Mesothelial cell of epicardium (in vitro differentiated cells): ENCODE measurements at places on chromosomes 16 and 17.

- peak overlapping the region; percentile 83 for H3K27ac ChIP-seq
- H3K4me1 ChIP-seq, result peaks cover 18% of the 10 kb centered on the region
- no peak for DNase-seq
- no peak overlapping the region for H3K4me3 ChIP-seq
- H3K36me3 ChIP-seq, result no peaks in the 10 kb centered on the region
Measured at GRCh38 chr16:81823734-81824133, 44.6 kb downstream of the PLCG2 start.

- peaks cover 6% of the 10 kb centered on the region for H3K4me1 ChIP-seq
- H3K4me3 ChIP-seq, result no peak overlapping the region
- H3K27ac ChIP-seq, result no peak overlapping the region
- DNase-seq, result no peak
- H3K27me3 ChIP-seq, result peaks cover 16% of the 10 kb centered on the region
- no peaks in the 10 kb centered on the region for H3K36me3 ChIP-seq
Measured at GRCh38 chr17:40827746-40828453, 5.5 kb upstream of the KRT10 start.

DNA sequence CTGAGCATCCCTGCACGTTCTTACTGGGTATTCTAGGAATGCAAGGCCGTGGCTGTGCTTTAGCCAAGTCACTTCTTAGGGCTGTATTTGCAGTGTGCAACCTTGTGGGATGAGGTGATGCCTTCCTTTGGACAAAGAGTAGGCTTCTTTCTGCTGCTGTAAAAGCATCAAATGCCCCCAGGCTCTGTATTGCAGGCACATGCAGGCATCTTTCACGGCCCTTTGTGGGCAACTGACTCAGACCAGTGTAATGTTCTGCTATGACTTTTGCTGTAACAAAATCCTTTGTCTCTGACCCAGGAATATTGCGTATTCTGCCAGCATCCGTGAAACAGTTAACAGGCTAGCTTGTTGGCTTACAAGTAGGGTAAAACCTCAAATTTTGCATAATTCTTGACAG, 30.9 kb upstream of the GCSH start:
- no peak overlapping the region for H3K27ac ChIP-seq
- H3K27me3 ChIP-seq, result peaks cover 4% of the 10 kb centered on the region
- no peak for DNase-seq
- H3K4me3 ChIP-seq, result no peak overlapping the region
- H3K4me1 ChIP-seq, result no peaks in the 10 kb centered on the region
- H3K36me3 ChIP-seq, result no peaks in the 10 kb centered on the region

DNA sequence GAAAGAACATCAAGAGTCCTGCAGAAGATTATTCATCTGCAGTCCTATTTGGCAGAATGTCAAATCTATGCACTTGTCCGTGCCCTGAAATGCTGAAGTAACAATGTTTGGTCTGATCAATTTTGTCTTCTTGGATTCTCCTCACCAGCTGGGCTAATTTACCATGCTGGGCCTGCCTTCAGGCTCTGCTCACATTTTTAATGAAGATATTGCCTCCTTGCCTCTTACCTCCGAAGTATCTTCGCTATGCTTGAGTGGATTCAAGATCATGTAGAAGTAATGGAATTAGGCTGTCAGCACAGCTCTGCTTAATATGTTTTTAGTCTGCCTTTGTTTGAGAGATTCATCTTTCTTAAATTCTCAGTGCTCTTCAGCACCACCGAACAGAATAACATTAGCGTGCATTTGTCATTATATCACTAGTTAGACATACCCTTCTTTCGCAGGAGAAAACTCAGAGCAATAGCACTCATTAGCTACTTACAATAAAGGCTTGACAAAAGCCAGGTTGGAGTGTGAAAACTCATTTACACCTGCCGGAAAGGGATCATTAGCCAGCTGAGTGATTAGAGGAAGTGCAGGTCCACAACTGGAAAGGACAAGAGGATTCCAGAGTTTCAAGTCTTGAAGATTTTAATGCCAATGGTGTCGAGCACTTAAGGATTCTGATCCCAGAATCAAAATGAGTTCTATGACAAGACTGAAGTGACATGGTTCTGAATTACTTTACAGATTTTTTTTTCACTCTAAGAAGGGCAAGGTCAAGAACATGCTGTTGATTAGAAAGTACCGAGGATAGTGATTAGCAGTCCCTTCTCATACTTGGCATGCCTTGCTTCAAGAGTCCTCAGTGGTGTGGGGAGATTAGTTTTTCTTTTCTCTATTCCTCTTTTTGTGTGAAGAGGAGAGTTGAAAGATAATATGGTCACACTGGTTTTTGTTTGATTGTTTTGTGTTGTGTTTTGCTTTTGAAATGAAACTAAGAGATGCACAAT, 405.6 kb upstream of the TOM1L1 start:
- no peak for DNase-seq
- no peak overlapping the region for H3K27ac ChIP-seq

- no peak overlapping the region for H3K4me3 ChIP-seq
- DNase-seq, result no peak
- no peaks in the 10 kb centered on the region for H3K27me3 ChIP-seq
- H3K4me1 ChIP-seq, result peaks cover 85% of the 10 kb centered on the region
- peak overlapping the region; percentile 94 for H3K27ac ChIP-seq
Measured at GRCh38 chr17:2087597-2088211, 32.8 kb downstream of the HIC1 start.

DNA sequence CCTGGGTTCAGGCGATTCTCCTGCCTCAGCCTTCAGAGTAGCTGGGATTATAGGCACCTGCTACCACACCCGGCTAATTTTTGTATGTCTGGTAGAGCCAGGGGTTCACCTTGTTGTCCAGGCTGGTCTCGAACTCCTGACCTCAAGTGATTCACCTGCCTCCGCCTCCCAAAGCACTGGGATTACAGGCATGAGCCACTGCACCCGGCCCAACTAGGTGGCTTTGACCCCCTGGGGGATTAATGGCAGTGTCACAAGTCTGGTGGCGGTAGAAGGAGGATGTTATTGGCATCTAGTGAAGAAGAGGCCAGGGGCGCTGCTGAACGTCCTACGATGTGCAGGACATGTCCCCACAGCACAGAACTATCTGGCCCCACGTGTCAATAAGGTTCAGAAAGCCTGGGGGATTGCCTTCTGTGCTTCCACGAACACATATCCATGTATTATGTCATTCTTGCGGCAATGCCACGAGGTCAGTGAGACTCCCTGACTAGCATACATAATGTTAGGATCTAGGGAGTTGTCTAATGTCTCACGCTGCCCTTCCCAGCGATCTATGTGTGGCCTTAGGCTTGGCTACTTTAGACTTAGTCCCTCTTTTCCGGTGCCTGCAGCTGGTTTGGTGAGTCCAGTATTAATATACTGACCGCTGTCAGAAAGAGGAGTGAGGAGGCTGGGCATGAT, 75.8 kb downstream of the ABCC6 start:
- no peak overlapping the region for H3K27ac ChIP-seq
- no peaks in the 10 kb centered on the region for H3K27me3 ChIP-seq
- H3K4me1 ChIP-seq, result no peaks in the 10 kb centered on the region

DNA sequence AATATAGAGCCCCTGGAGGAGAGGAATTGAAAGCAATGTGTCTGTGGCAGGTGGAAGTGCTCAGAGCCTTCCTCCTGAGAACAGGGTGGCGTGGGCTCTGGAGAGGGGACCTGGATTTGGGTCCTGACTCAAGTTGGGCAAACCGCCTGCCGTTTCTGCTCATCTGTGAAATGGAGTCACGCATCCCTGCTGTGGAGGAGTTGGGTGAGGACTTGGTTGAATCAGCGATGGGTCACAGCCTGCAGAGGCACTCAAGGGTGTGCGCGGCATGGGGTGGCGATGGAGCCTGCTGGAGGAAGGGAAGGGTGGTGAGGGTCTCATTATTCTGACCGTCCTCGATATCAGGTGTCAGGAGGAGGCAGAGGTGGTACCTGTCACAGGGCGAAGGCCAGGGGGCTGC, 3.1 kb downstream of the ADAD2 start:
- DNase-seq, result no peak
- H3K4me3 ChIP-seq, result no peak overlapping the region
- H3K27ac ChIP-seq, result no peak overlapping the region
- H3K4me1 ChIP-seq, result peaks cover 15% of the 10 kb centered on the region
- no peaks in the 10 kb centered on the region for H3K36me3 ChIP-seq

DNA sequence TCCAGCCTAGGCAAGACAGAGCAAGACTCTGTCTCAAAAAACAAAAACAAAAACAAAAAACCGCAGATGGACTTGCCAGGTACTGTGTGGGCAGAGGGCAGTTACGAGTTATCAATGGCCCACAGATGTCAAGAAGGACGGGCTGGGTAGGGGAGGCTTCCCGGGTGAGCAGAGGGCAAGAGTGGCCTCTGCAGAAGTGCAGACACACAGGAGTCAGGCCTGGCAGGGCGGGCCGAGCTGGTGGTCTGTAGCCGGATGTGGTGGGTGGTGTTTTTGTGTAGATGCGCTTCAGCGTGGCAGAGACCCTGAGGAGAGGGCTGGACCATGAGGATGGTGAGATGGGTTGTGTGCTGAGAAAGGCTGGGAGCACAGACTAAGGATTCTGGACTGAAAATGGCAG, 44.9 kb upstream of the KDM6B start:
- H3K27me3 ChIP-seq, result no peaks in the 10 kb centered on the region
- H3K36me3 ChIP-seq, result no peaks in the 10 kb centered on the region
- no peak for DNase-seq
